ENCODE measurements at places on chromosomes 13 and 19.

- no peak for DNase-seq
These were observed 419.6 kb downstream of the GPC6 start for GRCh38 chr13:93646245-93646644.

DNA sequence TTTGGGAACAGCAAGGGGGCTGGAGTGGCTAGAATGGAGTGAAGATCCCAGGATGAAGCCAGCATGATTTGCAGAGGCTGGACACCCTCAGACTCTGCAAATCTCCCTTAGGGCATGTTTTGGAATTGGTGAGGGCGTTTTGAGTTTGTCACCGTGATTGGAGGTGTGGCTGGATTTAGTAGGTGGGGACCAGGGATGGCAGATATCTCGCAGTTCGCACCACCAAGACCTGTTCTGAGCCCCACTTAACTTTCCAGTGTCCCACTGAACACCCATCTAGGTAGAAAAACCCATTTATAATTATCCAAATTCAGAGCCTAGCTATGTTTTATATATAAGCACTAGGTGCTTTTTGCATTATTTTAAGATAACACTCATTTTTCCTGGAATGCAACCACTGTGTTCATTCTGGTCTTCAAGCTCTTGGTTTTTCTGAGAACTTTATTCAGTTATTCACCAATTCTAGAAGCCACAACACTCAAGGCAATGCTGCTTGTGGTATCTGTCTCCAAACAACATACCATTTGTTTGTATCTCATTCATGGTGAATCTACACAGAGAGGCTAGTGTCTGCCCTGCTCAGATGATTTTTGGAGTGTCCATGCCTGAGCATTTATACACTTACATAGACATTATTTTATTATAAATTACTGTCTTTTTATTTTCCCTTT is 3.0 kb upstream of the NANOS2 start:
- DNase-seq: no peak

GRCh38 chr19:1249990-1250436 is 1.6 kb downstream of the MIDN start:
- DNase-seq: no peak

DNA sequence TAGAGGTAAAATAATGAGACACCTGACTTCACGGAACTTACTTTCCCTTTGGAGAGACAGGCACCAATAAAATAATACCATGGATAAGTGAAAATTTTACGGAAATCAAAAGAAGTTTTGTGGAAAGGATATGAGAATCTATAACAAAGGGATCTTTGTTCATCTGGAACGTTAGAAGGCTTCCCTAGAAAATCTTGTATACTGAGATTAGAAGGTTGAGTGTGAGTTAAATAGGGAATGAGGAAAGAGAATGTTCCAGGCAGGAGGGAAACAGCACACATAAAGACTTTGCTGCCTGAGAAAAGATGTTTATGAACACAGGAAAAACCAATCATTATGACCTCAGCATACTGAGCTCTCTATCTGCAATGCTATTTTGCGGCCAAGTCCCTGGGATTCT is 19.6 kb upstream of the RAP2A start:
- no peak for DNase-seq

DNA sequence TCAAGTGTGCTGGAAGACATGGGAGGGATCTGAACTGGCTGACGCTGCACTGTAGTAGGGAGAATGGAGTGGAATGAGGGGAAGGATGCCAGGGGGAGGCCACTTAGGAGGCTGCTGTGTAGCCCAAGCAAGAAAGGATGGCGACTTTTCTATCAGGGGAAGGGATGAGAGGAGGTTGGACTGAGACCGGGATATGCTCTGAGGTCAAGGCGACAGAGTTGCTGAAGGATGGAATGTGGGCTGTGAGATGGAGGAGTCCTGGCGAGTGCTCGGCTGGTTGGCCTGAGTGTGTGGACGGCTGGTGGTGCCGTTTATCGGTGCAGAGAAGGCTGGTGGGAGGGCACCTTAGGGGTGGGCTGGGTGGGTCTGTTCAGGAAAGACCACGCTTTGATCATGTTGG is 45.7 kb downstream of the IRS2 start:
- DNase-seq: no peak

DNA sequence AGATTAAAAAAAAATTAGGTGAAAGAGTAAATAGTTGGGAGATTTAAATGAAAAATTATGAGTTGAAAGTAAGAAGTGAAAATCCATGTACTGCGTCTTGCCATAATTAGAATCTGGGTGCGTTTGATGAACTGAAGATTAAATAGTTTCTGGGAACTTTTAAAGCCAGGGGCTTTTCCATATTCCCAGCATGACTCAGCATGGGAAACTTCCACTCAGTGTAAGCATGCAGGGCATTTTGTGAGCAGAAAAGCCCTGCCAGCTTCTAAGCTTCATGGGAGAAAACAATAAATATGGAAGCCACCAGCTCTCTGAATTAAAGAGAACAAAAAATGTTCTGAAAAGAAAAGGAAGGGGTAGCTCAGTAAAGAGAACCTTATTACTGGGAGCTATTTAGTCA is 62.0 kb upstream of the EDNRB start:
- no peak for DNase-seq

DNA sequence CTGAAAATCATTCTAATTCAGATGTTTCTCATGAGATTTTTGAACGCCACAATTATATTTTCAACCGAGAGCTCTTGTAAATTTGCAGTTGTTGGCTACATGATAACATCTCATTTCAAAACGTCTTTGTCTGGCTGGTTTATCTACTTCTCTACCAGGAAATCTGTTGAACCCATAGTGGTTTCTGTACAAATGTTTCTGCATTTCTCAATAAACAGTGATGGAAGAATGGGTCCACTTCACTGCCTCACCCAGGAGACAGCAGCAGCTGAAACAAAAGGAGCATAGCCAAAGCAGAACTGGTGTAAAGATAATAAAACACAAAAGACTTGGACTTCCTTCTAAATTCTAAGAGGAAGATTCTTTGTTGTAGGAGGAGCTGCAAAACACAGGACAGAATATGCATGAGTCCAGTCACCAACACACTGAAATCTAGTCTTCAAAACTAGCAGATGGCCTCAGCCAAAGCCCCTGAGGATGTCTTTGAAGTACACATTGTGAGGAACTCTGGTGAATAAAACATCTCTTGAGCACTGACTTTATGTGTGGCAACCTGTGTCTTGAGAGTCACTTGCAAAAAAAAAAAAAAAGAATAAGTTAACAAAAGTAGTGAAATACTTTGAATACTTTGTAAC is 68.6 kb upstream of the FGF14 start:
- DNase-seq: no peak

- DNase-seq: no peak
These were observed 17.9 kb upstream of the EPHX3 start for GRCh38 chr19:15249972-15250639.

DNA sequence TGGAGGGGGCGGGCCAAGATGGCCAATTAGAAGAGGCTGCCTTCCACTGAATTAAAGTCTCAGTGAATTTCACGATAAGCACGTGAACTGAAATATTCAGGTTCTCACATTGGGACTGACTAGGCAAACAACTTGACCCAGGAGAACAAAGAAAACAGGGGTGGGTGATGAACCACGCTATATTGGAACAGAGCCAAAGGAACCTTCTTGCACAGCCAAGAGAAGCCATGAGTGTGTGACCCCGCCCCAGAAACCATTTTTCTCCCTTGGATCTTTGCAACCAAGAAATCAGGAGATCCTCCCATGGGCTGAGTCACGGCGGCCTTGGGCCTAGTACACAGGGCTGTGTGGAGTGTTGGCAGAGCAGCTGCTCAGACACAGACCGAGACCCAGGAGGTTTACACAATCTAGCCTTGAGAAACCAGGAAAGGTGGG is 36.8 kb downstream of the ERICH4 start:
- DNase-seq: no peak

DNA sequence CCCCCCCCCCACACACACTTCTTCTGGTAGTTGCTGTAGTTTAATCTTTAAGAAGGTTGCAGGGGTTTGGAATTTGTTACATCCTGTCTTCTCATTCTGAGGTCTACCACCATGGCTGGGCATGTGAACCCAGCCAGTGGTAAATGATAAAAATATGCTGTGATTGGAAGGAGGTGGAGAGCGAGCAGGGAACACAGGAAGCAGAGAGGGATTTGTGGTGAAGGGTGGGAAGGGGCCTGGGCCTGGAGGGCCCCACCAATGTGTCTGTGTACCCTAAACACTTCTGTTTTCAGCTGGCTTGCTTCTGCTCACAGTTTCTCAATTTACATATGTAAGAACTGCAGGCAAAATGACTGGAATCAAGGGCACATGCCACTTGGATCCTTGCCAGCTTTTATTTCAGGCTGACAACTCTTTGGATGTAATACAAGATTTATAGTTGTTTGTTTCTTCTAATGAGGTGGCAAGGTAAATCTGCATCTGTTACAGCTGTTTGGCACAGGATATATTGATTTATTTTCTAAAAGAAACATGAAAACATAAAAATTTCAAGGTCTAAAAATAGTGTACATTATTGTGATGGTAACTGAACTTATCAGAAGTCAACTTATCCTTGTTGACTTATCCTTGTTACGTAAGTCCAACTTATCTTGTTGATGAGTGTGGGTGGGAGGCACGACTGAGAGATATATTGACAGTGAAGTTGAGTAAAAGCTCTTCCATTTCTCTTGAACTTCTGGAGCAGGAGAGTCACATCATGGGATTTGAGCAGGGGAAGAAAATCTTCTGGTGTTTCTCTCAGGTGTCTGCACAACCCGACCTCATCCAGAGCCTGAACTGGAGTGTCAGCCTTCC is 313.2 kb downstream of the SHISA2 start:
- no peak for DNase-seq

- DNase-seq: no peak
These were observed 64.9 kb downstream of the TNFSF11 start for GRCh38 chr13:42638886-42639285.

GRCh38 chr13:66915596-66916185 is 314.4 kb downstream of the PCDH9 start:
- no peak for DNase-seq

- no peak for DNase-seq
These were observed 24.3 kb downstream of the ZNF90 start for GRCh38 chr19:20102097-20102496.

DNA sequence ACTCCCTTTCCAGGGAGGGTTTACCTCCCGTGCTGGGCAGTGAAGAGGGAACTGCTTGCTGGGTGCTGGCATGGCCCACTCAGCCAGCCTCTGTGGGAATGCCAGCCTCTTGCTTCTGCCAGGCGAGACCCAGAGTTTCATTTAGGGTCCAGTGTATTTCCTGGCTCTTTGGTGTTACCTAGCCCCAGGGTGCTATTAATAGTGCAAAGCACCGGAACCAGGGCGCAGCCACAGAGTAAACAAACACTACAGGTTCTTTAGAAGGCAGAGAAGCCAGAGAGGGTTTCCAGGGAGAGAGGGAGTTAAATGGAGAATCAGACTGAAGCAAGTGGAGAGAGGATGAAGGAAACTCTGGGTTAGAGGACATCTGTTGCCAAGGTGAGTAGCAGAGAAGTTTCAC is 74.9 kb upstream of the SPATA13 start:
- no peak for DNase-seq

DNA sequence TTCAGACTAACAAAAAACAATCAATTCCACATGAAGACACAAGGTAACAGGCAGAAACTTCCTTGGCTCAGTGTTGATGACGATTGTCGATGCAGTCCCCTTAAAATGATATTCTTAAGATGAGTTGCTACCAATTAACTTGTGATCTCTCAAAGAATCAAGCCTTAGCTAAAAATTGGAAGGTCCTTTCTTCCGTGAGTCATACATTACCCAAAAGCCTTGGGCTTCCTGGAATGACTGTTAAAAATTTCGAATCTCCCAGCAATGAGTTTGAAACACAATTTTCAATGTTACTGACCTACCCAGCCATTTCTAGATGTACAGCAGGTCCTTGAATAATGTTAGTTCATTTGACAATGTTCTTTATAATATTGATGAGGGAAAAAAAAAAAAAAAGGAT is 28.0 kb upstream of the RB1 start:
- DNase-seq: no peak

DNA sequence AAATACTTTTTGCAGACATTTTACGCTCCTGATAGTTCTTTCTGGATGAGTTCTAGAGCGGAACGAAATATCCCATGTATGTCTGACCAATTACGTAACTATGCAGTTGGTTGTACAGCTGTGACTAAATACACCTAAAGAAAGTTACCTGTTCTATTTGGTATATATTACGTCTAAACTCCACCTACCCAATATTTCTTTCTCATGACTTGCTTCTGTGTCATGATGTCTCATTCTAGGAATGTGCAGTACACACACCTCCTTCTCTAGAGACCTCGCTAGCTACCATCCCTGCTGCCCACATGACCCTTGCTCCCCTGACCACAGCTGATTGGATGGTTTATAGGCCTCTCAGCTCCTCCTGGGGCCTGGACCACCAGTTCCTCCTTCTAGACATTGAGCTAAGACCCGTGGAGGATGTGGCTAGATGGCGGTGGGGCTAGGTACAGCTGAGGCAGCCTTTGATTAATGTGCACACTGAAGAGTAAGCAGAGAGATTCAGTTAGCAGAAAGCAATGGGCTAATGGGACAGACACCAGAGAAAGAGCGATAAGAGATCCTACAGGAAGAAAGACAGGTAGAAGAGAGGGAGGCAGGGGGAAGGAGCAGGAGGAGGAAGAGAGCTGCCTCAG is 422.1 kb downstream of the COG6 start:
- DNase-seq: no peak

DNA sequence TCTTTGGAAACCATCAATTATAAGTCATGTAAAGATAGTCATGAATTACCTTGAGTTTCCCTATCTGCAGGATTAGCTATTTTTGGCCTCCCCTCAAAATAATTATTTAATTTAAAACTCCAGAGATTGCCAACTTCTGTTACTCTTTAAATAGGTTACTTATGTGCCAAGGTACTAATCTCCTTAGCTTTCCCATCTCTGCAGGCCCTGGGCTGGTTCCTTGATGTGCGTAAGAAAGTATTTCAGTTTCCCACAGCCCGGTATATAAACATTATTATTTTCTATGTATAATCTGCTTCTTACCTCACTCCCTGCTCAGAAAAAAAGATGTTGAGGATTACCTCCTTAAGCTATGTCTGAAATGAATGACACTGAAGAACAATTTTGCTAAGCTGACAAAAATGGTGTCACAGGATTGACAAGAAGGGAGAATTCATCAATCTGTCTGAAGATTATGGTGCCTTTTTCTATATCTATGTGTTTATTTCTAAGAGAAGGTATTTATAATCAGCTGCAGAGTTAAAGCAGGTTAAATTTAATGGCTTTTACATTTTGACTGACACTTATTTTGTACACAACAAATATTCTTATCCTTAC is 1697.2 kb upstream of the PCDH20 start:
- no peak for DNase-seq

DNA sequence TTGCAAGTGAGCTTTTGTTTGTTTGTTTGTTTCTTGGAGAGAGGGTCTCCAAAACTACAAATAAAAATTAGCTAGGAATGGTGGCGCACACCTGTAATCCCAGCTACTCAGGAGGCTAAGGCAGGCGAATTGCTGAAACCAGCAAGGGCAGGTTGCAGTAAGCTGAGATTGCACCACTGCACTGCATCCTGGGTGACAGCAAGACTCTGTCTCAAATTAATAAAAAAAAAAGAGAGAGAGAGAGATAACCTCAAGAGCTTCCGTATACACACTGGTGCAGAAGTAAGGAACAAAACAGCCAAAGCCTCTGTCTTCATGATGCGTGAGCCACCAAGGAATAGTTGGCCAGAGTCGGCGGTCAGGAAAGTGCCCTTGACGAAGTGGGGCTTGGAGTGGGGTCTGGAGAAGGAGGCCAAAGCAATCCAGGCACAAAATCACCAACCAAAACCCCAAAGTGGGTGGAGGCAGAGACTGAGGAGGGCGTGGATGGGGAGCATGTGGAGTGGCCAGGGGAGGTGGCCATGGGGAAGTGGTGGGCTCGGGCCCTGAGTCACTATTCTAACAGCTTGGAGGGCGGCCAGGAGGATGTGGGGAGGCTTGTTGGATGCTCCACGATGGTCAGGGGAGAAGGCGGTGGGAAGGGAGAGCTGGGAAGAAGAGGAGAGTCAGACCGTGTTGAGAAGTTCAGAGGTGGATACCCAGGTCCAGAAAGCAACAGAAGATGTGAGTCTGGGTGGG is 21.2 kb upstream of the TOMM40 start:
- DNase-seq: no peak

Measured in activated CD4-positive, alpha-beta T cell treated with anti-CD3 and anti-CD28 coated beads, Interleukin-2, amount 50 U/mL, for 4 hours (primary cell).